ENCODE measurements at places on chromosomes 7 and 10.
A peak's percentile ranks its signal among the peaks of the same experiment; 100 is the strongest.

DNA sequence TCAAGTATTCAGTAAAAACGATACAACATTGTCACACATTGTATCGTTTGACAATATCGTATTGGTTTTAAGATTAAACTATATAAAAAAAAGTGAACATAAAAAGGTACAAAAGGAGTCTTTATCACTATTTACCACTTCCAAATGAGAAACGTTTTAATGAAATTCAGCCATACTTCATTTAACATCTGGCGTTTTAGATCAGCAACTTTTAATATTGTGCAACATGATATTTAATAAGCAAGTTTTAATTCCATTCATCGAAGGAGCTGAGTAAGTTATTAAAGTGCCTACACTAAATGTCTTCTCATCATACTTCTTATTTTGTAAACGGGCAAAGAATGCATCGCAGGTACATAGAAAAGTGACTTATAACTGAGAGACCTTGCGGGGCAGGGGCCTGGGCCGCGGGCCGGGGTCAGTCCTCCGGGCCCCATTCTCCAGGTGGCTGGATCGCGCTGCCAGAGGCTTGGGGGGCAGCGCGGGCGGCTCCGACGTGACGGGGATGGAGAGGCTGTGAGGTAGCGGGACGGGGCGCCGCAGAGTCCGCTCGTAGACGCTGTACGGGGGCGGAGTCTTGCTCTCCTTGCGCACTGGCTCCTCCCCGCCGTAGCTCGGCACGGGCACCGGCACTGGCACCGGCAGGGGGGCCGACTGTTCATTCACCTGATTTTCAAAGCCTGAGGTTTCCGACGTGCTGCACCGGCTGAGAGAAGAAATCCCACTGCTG, 165.8 kb upstream of the IMMP2L start:
- DNase-seq, result no peak

GRCh38 chr7:47091141-47091540, 490.8 kb downstream of the TNS3 start:
- peak; percentile 86 for DNase-seq

GRCh38 chr10:74297389-74298080, 146.5 kb downstream of the ADK start:
- no peak for DNase-seq

GRCh38 chr10:1157615-1157933, 101.4 kb downstream of the WDR37 start:
- DNase-seq, result no peak

DNA sequence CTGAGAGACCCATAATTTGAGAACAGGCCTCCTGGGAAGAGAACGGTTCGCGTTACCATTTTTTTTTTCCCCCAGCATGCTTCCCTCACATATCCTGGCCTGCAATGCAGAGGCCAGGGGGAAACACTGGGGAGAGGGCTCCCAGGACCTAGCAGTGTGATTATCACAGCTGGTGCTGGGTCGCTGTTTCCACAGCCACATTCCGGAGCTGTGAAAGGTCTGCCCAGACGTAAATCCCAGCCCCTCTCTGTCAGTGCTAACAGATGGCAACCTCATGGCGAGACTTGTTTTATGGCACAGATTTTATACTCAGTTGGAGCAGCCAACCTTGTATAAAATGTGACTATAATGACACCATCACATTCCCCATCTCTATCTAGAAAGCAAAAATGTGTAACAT, 150.5 kb downstream of the PLXDC2 start:
- no peak for DNase-seq

DNA sequence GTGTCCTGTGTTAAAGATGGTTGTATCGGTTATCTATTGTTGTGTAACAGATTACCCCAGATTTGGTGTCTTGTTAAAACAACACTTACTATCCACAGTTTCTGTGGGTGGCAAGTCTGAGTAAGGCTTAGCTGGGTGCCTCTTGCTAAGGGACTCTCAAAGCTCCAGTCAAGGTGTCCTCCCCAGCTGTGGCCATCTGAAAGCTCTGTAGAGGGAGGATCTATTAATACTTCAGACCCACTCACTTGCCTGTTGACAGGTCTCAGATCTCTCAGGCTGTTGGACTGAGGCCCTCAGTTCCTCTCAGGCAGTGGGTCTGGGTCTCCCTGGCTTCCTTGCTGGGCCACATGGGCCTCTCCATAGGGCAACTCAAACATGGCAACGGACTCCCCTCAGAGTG, 19.6 kb downstream of the ARID5B start:
- DNase-seq, result no peak

DNA sequence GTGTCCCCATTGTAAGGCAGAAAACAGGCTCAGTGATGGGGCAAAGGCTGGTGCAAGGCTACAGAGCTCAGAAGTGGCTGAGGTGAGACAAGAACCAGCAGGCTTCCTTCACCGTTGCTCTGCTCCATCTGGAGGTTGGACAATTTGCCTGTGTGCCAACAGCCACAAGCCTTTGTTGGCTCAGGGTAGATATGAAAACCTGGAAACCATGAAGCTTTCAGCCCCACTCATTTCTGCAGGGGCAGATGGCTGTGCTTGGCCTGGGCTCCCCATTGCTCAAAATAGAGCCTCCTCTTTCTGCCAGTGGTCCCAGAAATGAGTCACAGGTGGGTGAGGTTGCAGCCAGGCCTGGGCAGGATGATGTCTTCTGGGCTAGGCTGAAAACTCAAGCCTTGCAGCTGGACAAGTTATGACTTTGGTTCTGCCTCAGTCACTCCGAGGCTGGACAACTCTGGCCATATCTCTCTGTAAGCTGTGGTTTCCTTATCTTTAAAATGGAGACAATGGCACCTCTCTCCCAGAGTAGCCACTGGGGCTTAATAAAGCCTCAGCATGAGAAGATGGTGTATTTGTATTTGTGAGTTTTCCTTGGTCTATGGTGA, 12.2 kb upstream of the ZNF273 start:
- DNase-seq, result no peak

- DNase-seq, result no peak
Observed at GRCh38 chr10:8146650-8147049, 92.2 kb downstream of the GATA3 start.

GRCh38 chr7:115088893-115089292, 167.0 kb downstream of the MDFIC start:
- DNase-seq, result no peak

DNA sequence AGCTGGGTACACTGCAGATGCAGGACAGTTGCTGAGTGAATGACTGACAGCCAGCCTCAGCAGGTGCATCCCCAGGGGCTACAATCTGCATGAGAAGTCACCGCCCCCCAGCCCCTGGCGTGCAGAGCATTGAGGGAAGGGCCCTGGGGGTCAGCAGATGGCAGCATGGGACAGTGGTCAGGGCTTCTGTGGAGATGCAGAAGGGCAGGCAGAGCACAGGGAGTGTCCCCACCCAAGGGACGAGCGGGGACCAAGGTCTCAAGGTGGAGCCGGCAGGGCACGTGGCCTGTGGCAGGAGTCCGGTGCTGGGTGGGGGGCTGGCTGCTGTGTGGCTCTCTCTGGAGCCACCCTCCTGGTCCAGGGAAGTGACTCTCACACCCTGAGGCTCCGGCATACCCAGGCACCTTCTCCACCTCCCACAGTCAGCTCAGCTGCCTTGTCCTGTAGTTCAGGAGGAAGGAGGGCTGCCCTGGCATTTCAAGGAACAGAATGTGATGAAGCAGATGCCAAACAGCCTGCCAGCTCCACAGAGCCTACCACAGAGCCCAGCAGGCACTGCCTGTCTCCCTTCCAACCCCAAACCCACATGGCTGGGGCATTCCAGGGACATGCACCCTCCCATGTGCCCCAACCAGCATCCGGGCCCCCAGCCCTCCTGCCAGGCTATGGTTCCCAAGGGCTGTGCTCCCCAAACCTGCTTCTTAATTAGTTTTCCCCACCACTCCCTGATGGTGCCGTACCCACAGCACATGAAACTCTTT, 114.5 kb downstream of the TMEM130 start:
- DNase-seq, result no peak

- no peak for DNase-seq
Observed at GRCh38 chr10:77377678-77378352, 259.8 kb downstream of the KCNMA1 start.

DNA sequence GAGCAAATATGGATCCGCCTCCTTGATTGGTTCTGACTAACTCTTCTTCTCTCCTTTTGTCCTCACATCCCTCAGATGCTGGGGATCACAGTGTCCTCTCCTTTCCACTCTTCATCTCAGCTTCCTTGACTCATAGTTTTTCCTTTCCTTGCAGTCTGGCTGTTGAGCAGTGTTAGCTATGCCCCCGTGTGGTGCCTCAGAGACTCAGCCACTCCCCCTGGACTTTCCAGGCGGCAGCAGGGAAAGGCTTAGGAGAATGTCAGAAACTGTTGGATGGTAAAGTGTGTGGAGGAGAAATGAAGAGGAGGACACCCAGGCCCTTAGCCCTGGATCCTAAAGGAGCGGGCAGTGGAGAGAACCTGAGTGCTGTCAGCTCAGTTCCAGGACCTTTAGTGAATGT, 267.5 kb downstream of the CELF2 start:
- DNase-seq, result no peak

GRCh38 chr10:75487087-75487754, 55.8 kb downstream of the LRMDA start:
- DNase-seq, result no peak

GRCh38 chr10:109866168-109866994, 56.9 kb downstream of the XPNPEP1 start:
- no peak for DNase-seq

DNA sequence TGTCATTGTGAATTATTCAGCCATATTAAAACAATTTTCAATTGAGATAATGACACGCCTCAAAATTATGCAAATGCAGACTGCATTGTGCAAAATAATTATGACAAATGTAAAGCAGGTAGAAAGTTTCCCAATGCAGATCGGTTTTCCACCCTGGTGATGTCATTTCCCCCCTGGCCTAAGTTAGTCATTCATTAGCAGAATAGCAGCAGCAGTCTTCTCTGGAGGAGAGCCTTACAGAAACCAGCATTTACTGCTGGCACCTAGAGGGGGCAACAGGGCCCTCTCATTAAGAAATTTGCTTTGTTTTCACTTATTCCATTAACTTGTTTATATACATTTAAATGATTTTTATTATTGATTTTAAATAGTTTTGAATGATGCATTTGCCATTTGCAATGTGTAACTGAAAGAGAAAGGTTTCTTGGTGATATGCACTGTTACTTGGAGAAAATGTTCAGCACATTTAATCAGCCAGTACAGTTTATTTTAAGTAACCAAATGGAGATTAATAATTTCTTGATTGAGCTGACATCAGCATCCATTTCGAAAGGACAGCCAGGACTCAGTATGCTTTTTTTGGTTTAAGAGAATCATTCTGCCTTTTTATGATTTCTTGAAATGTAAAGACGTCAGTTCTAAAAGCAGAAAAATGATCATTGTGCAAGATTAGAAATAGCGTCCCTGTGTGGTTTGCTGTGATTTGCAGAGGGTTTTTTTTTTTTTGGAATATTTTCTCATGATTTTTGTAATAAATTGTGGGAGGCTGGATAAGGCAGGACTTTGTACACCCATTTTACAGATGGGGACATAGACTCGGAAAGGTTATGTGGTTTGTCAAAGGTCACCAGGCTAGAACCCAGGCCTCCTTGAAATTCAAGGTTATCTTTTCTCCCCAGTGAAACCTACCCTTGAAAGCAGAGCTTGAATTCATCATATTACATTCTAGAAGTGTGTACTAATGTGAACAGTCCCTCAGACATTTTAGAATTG, 3.5 kb downstream of the ARID5B start:
- DNase-seq, result peak; percentile 71

- no peak for DNase-seq
Observed at GRCh38 chr10:131081376-131081775, 230.1 kb downstream of the TCERG1L start.

DNA sequence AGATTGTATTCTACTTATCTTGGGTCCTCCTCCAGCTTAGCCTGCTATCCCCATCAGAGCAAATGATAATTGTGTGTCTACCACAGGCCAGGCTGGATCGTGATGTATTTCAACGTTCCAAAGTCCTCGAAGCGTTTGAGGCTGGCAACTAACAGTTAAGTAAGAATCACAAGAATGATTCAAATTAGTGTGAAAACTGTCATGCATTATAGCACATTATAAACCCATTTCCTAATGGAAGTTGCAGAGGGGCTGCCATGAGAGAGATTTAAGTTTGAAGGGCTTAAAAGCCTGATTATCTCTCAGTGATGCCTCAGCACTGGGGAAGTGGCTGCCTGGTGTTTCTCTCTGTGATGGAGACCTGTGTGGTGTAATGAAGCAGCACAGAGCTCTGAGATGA, 119.1 kb downstream of the FRMD4A start:
- no peak for DNase-seq

GRCh38 chr7:2018569-2019460, 213.9 kb downstream of the MAD1L1 start:
- DNase-seq, result no peak

DNA sequence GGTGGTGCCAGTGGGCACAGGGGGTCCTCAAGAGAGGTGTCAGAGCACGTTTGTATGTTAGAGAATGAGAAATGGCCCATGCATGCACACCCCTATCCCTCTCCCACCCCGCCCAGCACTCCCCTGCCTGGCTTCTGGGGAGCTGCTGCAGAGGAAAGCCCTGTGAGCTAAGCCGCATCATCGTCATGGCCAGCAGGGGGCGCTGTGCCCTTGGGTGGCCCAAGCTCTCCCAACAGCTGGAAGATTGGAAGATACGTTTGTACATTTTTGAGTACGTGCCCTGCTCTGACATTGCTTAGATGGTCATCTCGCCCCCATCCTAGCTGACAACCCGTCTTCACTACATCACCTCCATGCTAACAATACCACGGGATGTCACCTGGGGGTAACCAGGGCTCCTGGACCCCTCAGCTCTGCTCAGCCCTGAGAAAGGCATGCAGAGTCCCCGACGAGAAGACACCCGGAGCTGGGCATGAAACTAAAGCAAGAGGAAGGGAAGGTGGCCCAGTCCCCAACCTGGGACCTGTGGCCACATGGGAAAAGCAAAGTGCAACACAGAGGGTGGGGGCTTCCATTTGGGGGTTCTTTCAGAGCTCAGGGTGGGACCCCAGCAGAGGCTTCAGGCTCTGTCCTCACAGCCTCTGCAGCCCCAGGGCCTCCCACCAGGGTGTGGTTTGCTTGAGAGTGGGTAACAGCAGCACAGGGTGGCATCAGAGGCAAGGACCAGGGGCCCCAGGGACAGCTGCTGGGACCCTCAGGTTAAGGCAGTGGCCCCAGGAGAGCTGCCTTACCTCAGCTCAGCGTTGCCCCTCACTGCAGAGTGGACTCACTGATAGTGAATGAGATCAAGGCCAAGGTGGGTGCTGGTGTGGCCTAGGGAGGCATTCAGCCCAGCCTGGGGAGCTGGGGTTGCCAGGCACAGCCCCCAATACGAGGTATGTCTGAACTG, 136.6 kb downstream of the PTPN20 start:
- no peak for DNase-seq

DNA sequence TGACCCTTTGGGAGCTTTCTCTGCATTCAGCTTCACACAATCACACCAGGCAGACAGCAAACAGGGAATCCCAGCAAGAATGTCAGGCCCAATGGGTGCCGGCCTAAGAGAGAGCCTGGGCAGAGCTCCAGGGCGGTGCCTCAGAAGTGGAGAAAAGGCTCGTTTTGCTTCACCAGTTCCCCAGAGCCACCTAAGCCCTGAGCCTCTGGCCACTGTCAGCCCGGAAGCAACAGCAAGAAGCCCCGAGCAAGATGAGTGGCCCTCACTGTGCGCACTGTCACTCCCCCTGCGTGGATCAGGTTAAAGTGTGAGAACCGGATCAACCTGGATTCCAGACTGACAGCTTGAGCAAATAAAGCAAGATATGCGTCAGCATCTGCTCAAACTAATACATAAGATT, 14.7 kb downstream of the CNPY1 start:
- DNase-seq, result no peak

All from epithelial cell of proximal tubule (primary cell).